ENCODE measurements at places on chromosomes 16 and 17.

- no peak for DNase-seq
Measured at GRCh38 chr17:1737531-1738291, 5.0 kb upstream of the SERPINF2 start.

GRCh38 chr16:4713663-4714501, 20.2 kb downstream of the ANKS3 start:
- no peak for DNase-seq

DNA sequence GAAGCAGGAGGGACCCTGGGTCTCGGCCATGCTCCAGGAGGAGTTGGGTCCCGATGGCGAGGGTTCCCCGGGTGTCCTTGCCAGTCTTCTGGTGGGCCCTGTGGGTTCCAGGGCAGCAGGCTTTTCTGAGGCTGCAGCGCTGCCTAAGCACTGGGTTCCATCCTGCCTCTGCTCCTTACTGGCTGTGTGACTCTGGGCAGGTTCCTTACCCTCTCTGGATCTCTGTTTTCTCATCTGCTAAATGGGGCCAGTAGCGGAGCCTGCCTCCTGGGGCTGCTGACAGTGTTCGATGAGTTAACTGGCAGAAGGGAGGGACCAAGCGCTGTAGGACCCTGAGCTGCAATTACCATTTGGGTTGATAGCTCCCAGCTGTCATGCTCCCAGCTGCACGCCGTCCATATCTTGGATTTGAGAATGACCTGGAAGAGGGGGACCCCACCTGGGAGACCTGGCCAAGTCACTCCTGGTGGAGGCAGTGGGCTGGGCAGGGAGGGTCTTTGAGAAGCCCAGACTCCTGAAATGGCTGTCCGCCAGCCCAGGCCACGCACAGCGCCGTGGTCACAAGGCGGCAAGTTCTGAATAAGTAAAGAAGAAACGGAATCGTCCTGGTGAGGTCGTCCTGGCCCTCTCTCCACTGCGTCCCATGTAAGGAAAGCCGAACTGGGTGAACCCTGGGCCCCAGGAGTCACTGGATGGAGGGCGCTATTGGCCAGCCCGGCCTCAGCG, 47.2 kb upstream of the GSE1 start:
- no peak for DNase-seq

DNA sequence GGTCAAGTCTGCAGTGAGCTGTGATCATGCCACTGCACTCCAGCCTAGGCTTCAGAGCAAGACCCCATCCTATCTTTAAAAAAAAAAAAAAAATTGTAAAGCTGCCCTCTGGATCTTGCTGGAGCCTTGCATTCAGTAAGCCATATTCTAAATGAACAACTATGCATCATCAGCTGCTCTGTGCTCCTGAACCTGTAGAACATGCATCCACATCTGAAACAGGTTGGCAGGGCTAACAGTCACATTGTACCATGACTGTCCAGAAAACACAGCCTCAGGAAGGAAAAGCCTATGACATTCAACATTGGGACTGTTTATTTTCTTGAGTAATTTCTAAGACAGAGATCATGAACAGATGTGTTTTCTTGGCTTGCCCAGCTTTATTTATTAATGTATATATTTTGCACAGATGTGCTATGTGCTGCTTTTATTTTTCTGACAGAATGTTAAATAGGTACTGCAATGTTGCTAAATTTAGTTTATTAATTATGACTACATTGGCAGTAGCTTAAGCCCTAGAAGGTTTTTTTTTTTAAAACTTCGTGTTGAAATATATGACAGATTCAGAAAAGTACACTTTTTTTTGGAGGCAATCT, 19.8 kb downstream of the ACSF2 start:
- no peak for DNase-seq

DNA sequence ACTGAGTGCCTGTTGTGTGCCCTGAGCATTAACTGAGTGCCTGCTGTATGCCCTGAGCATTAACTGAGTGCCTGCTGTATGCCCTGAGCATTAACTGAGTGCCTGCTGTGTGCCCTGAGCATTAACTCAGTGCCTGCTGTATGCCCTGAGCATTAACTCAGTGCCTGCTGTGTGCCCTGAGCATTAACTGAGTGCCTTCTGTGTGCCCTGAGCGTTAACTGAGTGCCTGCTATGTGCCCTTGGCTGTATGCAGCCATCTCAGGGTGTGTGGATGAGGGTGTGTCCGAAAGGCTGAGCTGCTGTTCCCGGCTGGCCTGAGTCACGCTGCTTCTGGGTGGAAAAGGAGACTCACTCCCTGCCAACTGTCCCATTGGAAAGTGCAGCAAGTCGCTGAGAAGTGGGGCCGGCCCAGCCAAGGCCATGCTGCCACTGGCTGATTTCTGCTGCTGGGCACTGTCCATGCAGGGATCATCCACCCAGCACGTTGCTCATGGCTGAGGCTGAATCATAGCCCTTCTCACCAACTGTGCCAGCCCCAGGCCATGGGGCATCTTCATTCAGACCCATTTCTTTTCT, 113.8 kb downstream of the OR1D5 start:
- DNase-seq, result peak; percentile 94

DNA sequence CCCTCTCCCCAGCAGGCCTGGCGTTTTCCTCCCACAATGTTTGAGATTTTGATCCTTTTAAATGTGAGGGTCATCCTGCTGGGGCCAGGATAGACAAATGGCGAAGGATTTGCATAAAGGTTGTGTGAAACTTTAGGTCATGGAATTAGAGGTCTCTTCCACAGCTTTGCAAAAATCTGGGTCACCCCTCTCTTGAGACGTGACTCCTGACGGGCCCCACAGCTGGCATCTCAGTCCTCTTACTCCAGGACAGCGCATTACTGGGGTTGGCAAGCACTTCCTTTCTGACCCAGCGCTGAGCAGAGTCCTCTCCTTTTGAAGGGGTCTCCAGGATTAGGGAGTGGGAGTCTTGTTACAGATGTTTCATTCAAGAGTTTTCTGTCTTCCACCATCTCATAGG, 7.4 kb downstream of the ZNF629 start:
- no peak for DNase-seq

- DNase-seq, result no peak
Measured at GRCh38 chr16:70418274-70418992, 20.5 kb downstream of the ST3GAL2 start.

DNA sequence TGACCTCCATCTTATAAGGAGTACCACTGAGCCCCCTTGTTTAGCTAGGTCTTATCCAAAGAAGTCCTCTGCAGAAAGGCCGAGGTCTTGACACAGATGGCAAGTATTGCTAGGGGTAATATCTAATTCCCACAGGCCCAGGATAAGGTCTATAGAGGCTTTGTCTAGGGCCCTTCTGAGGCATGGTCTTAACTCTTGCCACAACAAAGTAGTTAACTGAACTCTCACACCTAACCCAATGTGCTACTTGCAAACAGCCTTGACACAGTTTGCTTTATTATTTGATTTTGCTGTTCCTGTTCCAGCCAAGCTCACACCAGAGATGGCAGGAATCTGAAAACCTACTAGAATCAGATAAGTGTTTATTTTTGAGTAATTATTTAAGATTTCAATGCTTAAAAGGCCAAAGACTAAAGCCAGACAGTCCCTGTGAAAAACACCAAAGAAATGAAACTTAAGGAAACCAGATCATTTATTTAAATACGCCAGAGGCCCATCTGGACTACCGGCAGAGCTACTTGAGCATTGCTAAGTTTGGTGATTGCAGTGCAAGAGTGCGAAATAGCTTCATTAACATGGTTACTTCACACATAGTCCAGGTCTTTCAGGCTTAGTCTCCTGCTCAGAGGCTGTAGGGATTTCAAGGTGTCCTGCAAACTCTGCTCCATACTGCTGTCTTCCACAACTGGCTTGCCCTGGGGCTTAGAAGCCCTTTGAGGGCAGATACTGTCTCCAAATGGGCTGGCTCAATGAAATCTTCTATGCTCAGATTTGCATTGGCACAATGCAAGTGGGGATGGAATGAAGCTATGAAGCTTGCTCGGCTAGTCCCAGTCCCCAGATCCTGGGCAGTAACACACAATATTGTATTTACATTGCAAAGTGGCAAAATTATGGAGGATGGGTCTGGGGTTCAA, 28.5 kb upstream of the SUPT4H1 start:
- DNase-seq, result no peak

GRCh38 chr17:78734793-78735641, 47.1 kb downstream of the CYTH1 start:
- DNase-seq, result no peak

DNA sequence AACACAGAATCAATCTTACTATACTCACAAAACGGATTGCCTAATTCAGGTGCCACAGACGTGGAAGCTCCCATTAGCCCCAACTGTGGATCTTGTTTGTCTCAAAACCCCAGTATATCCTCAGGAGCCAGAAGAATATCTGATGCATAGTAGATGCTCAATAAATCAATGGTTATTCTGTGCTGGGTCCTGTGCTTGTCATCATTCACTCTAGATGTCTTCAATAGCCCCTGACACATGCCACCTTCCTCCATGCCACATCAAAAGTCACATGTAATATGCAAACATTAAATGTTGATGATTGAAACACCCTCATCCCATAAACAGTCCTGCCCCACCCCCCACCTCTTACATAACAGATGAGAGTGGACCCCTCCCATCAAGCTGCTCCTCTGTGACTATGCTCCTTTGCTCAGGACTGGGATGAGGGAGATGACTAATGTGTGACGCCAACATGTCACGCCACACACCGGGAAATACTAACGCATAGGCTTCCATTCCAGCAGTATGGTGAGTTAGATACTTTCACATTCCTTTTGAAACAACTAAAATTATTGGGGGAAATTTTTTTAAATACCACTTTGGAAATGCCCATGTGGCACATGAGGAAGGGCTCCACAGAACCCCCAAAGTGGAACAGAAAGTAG, 267.6 kb upstream of the SDK2 start:
- DNase-seq, result no peak

GRCh38 chr17:72236980-72237633, 116.3 kb downstream of the SOX9 start:
- DNase-seq, result no peak

DNA sequence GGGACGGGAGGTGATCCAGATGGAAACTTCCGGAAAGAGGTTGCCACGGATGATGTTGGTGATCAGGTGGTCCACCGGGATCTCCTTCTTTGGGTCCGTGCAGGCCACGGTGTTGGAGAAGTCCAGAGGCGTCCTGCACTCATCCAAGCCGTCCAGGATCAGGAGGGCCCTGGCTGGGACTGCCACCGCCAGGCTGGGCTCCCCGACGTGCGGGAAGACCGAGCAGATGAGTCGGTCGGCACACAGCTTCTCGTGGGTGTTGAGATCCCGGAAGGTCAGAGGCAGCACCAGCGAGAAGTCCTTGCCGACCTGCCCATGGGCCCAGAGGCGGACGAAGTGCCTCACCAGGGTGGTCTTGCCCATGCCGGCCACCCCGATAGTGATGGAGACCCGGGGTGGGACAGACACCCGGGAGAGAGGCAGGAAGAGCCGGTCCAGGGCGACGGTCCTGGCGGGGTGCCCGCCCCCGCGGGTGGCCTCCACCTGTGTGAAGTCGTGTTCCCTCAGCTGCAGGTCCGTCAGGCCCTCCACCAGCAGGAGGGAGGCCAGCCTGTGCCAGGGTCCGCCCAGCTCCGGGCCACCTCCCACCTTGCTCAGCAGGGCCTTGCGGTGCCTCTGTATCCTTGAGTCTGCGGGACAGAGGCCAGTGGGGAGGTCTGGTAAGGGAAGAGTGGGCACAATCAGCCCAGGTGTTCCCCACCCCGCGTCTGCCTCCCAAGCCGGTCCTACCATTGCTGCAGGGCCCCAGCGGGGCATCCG, 12.9 kb downstream of the NLRC3 start:
- DNase-seq, result no peak

GRCh38 chr17:79620207-79621038, 9.6 kb upstream of the RBFOX3 start:
- DNase-seq, result no peak

DNA sequence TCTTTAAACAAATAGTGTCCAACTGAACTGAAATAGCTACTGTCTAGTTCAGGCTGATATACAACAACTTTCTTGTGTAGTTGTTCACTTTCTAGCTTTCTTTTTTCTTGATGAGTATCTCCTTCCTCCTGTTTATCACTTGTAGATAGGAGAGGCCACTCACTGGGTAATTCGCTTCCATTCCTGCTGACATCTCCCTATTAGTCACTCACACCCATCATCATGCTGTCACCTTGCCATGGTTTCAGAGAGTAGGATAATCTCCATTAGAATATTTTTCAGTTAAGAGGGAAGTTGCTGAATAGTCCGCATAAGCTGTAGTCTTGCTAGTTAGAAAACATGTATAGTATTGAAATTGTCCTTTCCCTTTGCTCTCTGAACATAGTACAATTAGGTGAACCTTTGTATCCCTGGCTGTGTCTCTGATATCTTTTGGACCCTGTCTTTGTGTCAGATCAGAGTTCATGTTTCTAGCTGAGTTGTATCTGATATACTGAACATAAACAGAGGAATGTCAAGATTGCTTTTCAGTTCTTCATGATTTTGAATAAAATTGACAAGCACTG, 64.4 kb upstream of the RASL10B start:
- DNase-seq, result peak; percentile 40

- DNase-seq, result no peak
Measured at GRCh38 chr16:89890886-89891657, 17.7 kb downstream of the TCF25 start.

GRCh38 chr17:81404558-81405165, 9.4 kb downstream of the BAHCC1 start:
- DNase-seq, result no peak

- DNase-seq, result no peak
Measured at GRCh38 chr16:84976644-84977400, 34.5 kb downstream of the ZDHHC7 start.

DNA sequence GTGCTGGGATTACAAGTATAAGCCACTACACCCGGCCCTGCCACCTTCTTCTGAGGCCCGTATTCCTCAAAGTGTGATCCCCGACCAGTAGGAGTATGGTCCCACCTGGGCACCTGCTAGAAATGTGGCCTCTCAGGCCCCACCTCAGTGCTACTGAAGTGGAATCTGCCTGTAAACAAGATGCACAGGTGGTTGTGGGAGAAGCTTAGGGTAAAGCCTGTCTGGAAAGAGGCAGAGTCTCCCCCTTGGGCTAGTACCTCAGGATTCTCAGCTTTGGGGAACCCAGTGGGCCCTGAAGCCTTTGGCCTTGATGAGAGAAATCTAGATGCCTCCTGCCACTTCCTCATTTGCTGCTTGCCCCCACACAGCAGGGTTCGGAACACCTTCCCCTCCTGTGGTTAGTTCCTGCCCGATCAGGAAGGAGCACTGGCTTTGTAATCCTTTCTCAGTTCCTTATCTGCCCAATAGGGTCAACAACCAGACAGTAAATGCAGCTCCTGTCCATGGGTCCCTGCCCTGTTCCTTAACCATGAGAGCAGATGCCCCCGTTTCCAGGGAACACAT, 25.2 kb downstream of the TK2 start:
- DNase-seq, result no peak

DNA sequence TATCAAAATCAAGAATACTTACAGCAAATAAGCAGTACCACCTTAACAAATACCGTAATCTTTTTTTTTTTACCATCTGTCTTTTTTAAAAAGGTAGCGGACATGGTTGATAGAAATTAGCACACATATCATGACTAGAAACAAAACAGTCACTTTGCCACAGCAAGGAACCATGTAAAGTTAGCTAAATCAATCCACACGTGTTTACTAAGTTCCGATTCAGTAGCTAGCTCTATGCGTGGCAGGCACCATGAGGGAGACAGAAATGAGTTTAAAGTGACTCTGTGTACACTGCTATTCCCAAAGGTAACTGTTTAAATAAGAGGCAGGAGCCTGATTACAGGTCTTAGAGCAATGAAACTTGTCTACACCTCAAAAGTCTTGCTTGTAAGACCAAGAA, 108.6 kb downstream of the XYLT1 start:
- no peak for DNase-seq
